ENCODE measurements at places on chromosomes 6 and 20.

GRCh38 chr6:33185190-33185589 lies 7.1 kb downstream of the COL11A2 start:
- no peak for DNase-seq

GRCh38 chr6:109852713-109853112 lies 125.4 kb upstream of the GPR6 start:
- no peak for DNase-seq

- DNase-seq: no peak
Measured at GRCh38 chr6:13006578-13007300, 290.2 kb downstream of the PHACTR1 start.

DNA sequence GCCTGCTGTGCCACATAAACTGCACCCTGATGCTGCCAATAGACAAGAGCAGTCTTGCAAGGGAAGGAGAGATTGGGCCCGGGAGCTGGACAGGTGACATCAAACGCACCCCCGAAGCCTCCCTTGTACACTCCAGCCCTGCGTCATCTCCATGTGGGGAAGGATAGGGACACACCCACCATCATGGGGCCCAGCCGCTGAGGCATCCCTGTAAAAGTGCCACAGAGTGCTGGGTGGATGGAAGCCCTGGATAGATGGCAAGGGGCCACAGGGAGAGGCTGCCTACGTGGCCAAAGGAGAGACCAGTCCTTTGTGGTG lies 117.1 kb downstream of the SYNDIG1 start:
- no peak for DNase-seq

GRCh38 chr6:17705778-17706579 lies 746 bp downstream of the NUP153 start:
- DNase-seq: peak; percentile 94

- no peak for DNase-seq
Measured at GRCh38 chr6:33722103-33722623, 10.7 kb upstream of the UQCC2 start.

DNA sequence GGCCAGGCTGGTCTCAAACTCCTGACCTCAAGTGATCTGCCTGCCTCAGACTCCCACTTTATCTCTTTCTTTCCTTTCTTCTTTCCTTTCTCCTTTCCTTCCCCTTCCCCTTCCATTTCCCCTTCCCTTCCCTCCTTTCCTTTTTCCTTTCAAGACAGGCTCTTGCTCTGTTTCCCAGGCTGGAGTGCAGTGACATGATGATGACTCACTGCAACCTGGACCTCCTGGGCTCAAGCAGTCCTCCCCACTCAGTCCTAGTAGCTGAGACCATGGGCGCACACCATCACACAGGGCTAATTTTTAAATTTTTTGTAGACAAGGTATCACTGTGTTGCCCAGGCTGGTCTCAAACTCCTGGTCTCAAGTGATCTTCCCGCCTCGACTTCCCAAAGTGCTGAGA lies 377.6 kb upstream of the ZFP64 start:
- no peak for DNase-seq

DNA sequence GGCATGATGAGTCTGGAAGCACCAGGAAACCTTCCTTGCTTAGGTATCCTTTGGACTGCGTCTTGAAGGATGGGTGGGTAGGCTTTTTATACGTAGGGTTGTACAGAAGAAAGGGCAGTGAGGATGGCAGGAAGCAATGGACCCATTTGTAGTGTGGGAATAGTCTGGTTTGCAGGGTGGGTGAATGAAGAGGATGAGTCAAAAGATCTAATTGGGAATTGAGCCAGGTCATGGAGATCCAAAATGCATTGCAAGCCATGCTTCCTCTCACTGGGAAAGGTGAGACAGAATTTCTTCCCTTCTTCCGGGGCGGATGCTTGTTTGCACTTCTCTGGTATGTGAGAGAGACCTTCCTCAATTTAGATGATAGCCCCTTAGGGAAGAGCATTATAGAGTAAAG lies 10.1 kb upstream of the BTBD3 start:
- no peak for DNase-seq

GRCh38 chr6:15880262-15880973 lies 217.6 kb upstream of the DTNBP1 start:
- no peak for DNase-seq

- DNase-seq: no peak
Measured at GRCh38 chr6:131854803-131855202, 47.0 kb downstream of the ENPP1 start.

DNA sequence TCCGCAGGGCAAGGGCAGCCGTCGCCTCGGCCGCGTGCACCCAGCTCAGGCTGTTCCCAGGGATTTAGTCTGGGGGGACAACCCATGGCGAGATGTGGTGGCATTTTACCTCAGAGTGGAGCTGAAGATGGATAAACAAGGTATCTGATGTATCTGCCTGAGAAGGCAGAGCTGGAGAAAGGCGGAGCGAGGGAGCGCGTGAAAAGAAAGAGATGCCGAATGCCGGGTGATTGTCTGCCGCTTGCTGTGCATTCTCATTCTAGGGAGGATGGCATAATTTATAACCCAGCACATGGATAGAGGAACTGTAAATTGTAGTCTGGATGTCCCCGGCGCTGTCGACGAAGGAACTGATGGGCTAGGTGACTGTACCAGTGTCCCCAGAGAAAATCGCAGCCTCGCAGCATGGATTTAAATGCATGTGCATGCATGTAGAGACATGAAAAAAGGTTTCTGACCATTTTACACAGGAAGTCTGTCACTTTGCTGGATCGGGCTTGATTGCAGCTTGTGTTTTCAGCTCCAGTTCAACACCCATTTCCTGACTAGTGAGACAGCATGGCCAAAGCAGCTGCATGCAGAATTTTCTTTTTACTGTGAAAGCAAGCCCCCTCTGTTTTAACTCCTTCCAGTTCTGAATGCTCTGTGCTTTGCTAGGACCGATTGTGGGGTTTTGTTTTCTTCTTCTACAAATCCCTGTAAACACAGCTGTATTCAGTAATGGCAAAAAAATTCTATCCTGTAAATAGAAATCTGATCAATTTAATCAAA lies 149.7 kb downstream of the PRL start:
- peak; percentile 13 for DNase-seq

DNA sequence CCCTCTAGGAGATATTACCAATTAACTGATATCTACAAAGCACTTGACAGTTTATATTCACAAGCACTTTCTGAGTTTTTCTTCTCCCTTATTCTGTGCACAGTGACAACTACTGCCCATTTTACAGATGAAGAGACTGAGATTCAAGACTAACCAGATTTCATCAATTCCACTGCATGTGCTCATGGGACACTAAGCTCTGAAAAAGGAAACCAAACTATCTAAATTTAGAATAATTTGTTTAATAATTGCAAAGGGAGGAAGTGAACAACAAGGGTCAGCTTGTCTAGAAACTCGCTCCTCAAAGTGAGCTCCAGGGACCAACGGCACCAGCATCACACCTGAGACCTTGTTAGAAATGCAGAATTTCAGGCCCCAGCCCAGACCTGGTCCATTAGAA lies 50.8 kb upstream of the MYLIP start:
- DNase-seq: no peak

DNA sequence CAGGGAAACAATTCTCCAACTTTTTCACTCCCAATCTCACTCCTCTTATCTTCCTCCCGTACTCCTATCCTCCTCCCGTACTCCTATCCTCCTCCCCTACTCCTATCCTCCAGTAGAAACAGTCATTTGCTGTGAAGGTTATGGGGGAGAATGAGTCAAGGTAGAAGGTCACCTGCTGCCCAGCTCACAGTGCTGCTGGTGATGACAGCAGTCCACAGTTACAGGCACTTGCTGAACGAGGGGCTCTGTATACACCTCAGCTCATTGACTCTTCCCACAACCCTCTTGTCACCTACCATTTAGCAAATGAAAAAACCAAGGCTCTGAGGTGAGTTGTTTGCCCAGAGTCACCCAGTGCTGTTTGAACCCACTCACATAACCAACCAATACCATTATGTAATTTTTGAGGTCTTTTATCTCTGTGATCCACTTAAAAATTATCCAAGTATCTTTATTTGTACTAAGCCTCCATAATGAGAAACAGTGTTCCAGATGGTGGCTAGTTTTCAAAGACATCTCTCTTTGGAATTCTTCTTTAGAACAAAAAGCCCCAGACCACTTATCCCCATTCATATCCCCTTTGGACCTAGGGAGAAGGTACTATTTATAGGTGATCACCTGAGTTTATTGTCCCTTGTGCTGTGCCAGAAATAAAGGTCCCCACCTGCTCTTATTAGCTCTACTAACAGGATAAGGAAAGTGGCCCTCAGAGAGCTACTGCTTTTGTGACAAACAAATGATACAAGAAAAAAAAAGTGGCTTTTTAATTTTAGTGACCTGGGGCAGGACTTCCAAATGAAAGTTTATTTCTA lies 53.2 kb downstream of the PTPN1 start:
- DNase-seq: no peak

DNA sequence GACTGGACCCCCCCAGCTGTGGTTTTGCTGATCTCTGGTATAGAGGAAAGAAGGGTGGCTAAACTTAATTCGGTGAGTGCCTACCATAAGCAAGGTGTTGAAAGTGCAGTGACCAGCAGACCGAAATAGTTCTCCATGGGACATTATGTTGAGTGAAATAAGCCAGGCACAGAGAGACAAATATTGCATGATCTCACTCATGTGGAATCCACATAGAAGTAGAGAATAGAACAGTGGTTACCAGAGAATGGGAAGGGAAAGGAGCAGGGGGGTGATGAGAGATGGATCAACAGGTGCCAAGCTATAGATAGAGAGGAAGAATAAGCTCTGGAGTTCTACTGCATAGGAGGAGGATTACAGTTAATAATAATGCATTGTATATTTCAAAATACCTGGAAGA lies 9.7 kb upstream of the GCNT2 start:
- no peak for DNase-seq

GRCh38 chr20:62413896-62414481 lies 6.9 kb upstream of the CABLES2 start:
- no peak for DNase-seq

GRCh38 chr20:60900618-60901017 lies 351.4 kb upstream of the CDH4 start:
- no peak for DNase-seq

GRCh38 chr6:108359901-108360882 lies 65.3 kb downstream of the AFG1L start:
- DNase-seq: no peak

GRCh38 chr20:49624317-49624716 lies 56.4 kb upstream of the PTGIS start:
- no peak for DNase-seq

GRCh38 chr6:7998103-7998725 lies 66.0 kb downstream of the BLOC1S5 start:
- no peak for DNase-seq

GRCh38 chr6:13446381-13446780 lies 41.0 kb downstream of the GFOD1 start:
- no peak for DNase-seq

DNA sequence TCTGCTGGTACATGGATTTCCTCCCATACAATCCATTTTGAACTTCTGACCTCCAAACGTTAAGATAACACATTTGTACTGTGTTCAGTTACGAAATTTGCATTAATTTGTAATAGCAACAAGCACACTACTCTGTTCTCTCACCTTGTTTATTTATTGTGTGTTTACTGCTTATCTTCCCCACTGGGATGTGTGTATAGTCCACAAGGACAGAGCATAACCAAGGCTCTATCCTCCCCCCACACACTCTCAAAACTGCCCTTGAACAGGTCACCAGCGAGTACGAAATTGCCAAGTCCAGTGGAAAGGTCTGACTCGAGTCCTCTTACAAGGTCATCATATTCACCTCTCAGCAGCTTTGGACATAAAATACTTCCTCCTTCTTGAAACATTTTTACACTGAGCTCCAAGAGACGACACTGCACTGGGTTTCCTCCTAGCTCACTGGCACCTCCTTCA lies 18.6 kb downstream of the ADTRP start:
- no peak for DNase-seq

DNA sequence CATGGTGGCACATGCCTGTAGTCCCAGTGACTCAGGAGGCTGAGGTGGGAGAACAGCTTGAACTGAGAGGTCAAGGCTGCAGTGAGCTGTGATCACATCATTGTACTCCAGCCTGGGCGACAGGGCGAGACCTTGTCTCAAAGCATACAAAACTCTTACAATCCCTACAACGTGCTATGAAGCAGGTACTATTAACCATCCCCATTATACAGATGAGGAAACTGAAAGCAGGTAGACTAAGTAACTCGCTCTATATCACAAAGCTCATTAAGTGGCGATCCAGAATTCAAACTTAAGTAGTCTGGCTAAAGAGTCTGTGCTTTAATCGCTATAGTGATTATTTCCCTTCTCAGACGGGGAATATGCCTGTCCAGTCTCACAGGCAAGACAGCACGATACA lies 54.7 kb downstream of the CDK19 start:
- DNase-seq: no peak

GRCh38 chr20:58194175-58194791 lies 34.2 kb downstream of the ANKRD60 start:
- no peak for DNase-seq

GRCh38 chr20:59055302-59055701 lies 12.7 kb upstream of the PRELID3B start:
- no peak for DNase-seq

DNA sequence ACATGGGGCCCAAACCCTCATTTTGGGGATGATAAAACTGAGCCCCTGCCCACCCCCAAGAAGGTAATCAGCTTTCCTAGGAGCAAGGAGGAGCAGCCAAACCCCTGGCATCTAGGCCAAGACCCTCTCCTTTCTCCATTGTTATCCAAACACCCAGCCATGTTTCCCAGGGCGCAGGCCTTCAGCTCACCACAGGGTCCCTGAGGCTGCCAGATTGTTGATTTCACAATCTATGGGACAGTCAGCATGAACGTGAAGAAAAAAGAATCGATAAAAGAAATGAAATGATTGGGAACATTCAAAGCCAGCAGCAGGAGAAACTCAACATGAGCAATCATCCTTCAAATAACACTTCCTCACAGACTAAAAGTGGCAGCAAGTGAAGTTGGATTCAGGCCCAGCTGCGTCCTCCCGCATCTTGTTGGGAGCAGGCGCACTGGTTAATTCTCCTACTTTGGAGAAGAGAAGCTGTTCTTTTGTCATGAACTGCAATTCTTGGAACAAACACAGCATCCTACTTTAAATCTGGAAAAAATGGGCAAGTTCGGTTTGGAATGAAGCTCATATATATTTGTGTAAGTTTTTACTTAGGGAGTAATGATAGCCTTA lies 241.8 kb upstream of the PRDM1 start:
- DNase-seq: no peak

DNA sequence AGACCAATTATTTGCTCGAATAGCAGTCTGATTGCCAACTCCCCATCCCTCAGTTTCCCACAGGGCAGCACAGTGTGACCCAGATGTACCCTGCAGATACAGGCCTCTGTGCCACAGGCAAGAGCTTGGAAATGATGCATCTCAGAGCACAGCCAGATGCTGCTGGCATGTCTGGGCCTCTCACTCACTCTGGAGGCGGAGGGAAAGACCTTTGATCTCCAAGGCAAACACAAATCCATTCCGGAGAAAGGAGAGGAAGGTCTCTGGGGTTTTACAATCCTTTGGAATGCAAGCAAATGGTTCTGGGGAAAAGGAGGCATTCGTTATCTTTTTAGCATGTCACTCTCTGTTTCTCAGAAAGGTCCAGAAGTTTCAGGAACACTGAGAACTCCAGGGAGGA lies 74.2 kb downstream of the RIOK1 start:
- DNase-seq: no peak

- no peak for DNase-seq
Measured at GRCh38 chr6:25481267-25481666, 170.7 kb upstream of the SCGN start.
